Kidney (tissue), 22 donors: ENCODE measurements at places on chromosomes 5 and 9.

DNA sequence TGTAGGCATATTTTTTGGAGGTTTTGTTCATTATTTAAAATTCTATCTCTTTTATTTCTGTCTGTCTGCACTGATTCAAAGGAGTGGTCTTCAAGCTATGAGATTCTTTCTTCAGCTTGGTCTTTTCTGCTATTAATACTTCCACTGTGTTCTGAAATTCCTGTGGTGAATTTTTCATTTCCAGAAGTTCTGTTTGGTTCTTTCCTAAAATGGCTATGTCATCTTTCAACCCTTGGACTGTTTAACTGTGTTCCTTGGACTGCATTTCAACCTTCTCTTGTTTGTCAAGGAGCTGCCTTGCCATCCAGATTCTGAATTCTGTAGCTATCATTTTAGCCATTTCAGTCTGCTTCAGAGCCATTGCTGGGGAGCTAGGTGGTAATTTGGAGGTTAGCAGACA lies 76.3 kb downstream of the CERT1 start:
- H3K27me3 ChIP-seq: no peaks in the 10 kb centered on the region
- H3K4me3 ChIP-seq: no peak overlapping the region
- no peak overlapping the region for H3K27ac ChIP-seq
- H3K4me1 ChIP-seq: no peaks in the 10 kb centered on the region
- DNase-seq: no peak
- H3K36me3 ChIP-seq: no peaks in the 10 kb centered on the region

DNA sequence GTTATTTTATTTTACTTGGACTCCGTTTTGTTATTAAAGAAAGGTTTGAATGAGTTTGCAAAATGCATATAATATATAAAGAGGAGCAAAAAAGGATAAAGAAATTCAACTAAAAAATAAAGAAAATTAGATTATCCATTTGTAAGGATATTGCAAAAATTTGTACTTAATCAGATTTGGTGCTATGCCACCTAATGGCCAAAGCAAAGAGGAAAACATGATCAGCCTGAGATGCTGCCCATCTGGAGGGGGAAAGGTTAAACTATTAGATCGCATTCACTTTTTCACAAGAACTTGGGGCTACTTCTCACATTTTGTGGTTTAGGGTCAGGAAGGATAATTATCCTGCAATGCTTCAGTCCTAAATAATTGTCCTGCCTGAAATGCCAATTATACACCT lies 350.6 kb downstream of the MLLT3 start:
- H3K36me3 ChIP-seq: no peaks in the 10 kb centered on the region
- H3K27ac ChIP-seq: no peak overlapping the region
- no peaks in the 10 kb centered on the region for H3K27me3 ChIP-seq
- H3K4me3 ChIP-seq: no peak overlapping the region
- H3K4me1 ChIP-seq: no peaks in the 10 kb centered on the region

- H3K4me3 ChIP-seq: no peak overlapping the region
- no peak for DNase-seq
- no peaks in the 10 kb centered on the region for H3K27me3 ChIP-seq
- H3K36me3 ChIP-seq: no peaks in the 10 kb centered on the region
- no peak overlapping the region for H3K27ac ChIP-seq
Observed at GRCh38 chr5:25573691-25574090, 928.9 kb upstream of the CDH10 start.

GRCh38 chr5:56389261-56389660 lies 156.1 kb upstream of the ANKRD55 start:
- H3K27me3 ChIP-seq: no peaks in the 10 kb centered on the region
- peaks cover 7% of the 10 kb centered on the region for H3K4me1 ChIP-seq
- H3K27ac ChIP-seq: no peak overlapping the region
- H3K36me3 ChIP-seq: no peaks in the 10 kb centered on the region
- no peak overlapping the region for H3K4me3 ChIP-seq

GRCh38 chr5:1549475-1550030 lies 25.8 kb upstream of the LPCAT1 start:
- no peak for DNase-seq
- no peak overlapping the region for H3K27ac ChIP-seq
- H3K36me3 ChIP-seq: no peaks in the 10 kb centered on the region
- no peaks in the 10 kb centered on the region for H3K27me3 ChIP-seq
- H3K4me1 ChIP-seq: no peaks in the 10 kb centered on the region

DNA sequence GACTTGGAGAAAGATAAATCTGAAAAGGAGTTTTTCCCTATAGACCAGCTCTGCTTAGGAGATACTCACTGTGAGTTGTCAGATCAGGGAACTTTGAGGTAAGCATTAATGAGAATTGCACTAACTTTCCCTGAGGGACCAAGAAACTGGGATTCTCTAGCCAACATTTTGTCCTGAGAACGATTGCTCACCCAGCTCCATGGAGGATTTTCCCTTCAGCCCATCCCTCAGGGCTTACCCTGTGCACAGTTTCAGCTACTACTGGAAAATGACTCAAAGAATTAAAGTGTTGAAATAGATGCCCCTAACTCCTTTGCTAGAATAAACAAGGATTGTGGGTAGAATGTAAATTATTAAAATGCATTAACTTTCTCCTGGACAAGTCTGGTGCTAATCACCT lies 237.2 kb upstream of the IL12B start:
- no peak overlapping the region for H3K27ac ChIP-seq
- H3K4me1 ChIP-seq: no peaks in the 10 kb centered on the region
- no peak overlapping the region for H3K4me3 ChIP-seq
- no peaks in the 10 kb centered on the region for H3K36me3 ChIP-seq

DNA sequence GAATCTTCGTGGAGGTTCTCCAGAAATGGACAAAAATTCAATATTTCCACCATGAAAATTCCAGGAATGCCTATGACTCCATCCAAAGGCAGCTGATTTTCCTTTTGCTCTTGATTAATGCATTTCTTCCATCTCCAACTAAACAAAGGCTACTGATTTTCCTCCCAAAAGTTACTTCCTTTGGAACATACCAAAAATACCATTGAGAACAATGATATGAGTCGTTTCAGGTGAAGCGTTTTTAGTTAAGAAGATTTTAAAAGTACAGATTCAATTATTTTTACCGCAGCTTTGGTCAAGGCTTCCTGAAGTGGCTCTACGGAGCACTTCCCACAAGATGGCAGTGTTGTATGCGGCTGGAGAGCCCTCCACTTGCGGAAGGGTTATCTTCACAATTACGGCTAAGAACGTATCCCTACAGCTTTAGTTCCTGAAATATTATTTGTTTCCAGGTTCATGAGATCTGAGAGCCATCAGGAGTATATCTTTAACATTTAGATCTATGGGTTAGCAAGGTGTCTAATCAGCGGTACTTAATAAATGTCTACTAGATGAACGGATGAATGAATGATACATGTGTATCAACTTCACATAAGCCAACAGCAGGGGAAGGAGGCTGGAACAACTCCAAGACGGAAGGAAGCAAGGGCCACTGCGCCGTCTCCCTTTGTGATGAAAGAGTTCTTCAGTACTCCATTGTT lies 35.9 kb upstream of the ARSB start:
- no peaks in the 10 kb centered on the region for H3K36me3 ChIP-seq
- peak; percentile 83 for DNase-seq
- H3K27ac ChIP-seq: no peak overlapping the region
- H3K27me3 ChIP-seq: no peaks in the 10 kb centered on the region
- H3K4me1 ChIP-seq: peaks cover 7% of the 10 kb centered on the region
- no peak overlapping the region for H3K4me3 ChIP-seq

- H3K36me3 ChIP-seq: no peaks in the 10 kb centered on the region
- no peak for DNase-seq
- no peak overlapping the region for H3K27ac ChIP-seq
- no peak overlapping the region for H3K4me3 ChIP-seq
Observed at GRCh38 chr5:169808118-169808581, 171.1 kb downstream of the DOCK2 start.

- no peak for DNase-seq
- H3K4me1 ChIP-seq: no peaks in the 10 kb centered on the region
- no peaks in the 10 kb centered on the region for H3K27me3 ChIP-seq
- H3K4me3 ChIP-seq: no peak overlapping the region
Observed at GRCh38 chr9:79592726-79593493, 21.1 kb downstream of the TLE4 start.

- peaks cover 16% of the 10 kb centered on the region for H3K4me1 ChIP-seq
- H3K27me3 ChIP-seq: no peaks in the 10 kb centered on the region
- H3K27ac ChIP-seq: no peak overlapping the region
- no peaks in the 10 kb centered on the region for H3K36me3 ChIP-seq
- DNase-seq: no peak
Observed at GRCh38 chr9:113986931-113987330, 91.2 kb downstream of the AMBP start.

GRCh38 chr5:169251333-169252084 lies 49.4 kb downstream of the SLIT3 start:
- no peak for DNase-seq
- peaks cover 3% of the 10 kb centered on the region for H3K4me1 ChIP-seq
- H3K27me3 ChIP-seq: no peaks in the 10 kb centered on the region
- H3K27ac ChIP-seq: no peak overlapping the region

GRCh38 chr9:99162759-99163364 lies 57.9 kb downstream of the TGFBR1 start:
- H3K4me3 ChIP-seq: no peak overlapping the region
- no peaks in the 10 kb centered on the region for H3K27me3 ChIP-seq
- no peaks in the 10 kb centered on the region for H3K36me3 ChIP-seq
- H3K27ac ChIP-seq: no peak overlapping the region

DNA sequence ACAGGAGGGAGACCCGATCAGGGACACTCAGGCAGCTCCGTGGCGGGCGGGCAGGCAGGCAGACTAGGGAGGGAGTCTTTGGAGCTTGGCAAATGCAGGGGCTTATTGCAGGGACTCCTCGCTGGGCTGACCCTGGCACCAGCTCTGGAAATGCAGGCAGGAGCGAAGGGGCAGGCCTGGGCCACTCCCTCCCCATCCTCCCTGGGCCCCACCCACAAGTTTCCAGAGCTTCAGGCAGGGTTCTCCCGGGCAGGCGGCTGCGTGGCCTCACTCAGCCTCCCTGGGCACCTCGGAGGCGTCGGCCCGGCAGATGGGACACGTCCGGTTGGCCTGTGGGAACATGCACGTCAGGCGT lies 8.5 kb downstream of the RNF44 start:
- peaks cover 15% of the 10 kb centered on the region for H3K36me3 ChIP-seq
- DNase-seq: no peak
- no peak overlapping the region for H3K27ac ChIP-seq
- peaks cover 2% of the 10 kb centered on the region for H3K4me1 ChIP-seq
- no peaks in the 10 kb centered on the region for H3K27me3 ChIP-seq
- H3K4me3 ChIP-seq: no peak overlapping the region

DNA sequence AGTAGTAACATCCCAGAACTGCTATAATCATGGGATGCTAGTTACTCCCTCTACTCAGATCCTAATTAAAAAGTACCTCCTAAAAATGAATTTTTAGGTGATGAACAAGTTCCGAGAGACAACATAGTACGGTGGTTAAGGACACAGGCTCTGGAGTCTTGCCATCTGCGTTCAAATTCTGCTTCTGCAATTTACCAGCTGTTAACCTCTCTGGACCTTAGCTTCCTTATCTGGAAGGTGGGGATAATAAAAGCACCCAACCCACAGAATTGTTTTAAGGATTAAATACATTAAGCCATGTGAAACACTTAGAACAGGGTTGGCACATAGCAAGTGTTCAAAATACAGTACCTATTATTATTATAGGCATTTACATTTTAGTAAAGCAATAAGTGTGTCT lies 77.5 kb upstream of the XPA start:
- no peaks in the 10 kb centered on the region for H3K27me3 ChIP-seq
- no peak overlapping the region for H3K27ac ChIP-seq
- no peak for DNase-seq
- no peaks in the 10 kb centered on the region for H3K36me3 ChIP-seq
- H3K4me1 ChIP-seq: no peaks in the 10 kb centered on the region

GRCh38 chr5:59174248-59174844 lies 591.5 kb downstream of the RAB3C start:
- DNase-seq: peak; percentile 87
- no peak overlapping the region for H3K27ac ChIP-seq
- no peak overlapping the region for H3K4me3 ChIP-seq
- no peaks in the 10 kb centered on the region for H3K4me1 ChIP-seq
- peaks cover 22% of the 10 kb centered on the region for H3K36me3 ChIP-seq

GRCh38 chr5:168939156-168939800 lies 360.1 kb upstream of the PANK3 start:
- DNase-seq: no peak
- H3K36me3 ChIP-seq: no peaks in the 10 kb centered on the region
- H3K4me3 ChIP-seq: no peak overlapping the region
- no peaks in the 10 kb centered on the region for H3K27me3 ChIP-seq
- H3K4me1 ChIP-seq: no peaks in the 10 kb centered on the region

DNA sequence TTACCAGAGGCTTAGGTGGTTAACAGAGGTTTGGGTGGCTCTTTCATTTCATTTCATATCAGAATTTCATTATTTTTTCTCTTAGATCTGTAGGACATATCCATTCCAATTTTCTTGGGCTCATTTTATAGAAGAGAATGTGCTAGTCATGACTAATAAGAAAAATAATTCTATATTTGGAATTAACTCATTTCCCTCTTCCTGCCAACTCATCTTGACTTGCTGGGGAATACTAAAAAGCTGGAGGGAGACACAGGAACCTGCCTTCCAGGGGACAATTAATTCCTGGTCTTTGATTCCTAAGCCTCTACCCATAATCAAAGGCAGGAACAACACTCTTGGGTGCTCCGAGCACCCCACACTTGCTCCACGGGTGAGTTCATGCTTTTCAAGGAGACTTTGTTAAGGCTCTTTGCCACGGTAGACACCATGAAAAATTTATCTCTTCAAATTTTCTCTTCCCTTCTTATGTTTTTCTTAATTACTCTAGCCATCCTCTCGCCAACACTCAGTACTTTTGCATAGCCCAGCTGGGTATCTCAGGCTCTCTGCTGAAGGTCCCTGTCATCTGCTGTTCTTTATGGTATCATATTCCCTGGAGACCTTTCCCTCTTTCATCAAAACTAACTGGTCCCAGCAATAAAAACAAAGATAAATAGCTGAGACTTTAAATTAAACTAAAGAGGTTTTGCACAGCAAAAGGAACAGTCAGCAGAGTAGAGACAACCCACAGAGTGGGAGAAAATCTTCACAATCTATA lies 273.9 kb downstream of the NPR3 start:
- no peaks in the 10 kb centered on the region for H3K4me1 ChIP-seq
- no peak overlapping the region for H3K4me3 ChIP-seq
- no peak overlapping the region for H3K27ac ChIP-seq
- no peak for DNase-seq

DNA sequence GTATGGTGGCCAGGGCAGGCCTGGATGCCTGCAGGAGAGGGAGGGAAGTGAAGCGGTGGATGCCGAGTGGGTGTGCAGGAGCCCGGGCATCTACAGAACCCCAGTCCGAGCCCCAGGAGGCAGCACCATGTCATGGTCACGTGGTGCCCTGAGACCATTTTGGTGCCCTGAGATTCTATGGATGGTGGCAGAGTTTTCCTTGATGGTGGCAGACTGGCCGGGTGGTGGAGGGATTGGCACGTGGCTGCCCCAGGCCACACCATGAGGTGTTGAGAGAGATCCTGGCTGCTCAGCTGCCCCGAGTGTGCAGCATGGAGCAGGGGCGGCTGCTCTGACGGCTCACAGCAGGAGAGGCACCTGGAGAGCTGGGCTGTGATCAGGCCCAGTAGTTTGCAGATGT lies 52.3 kb downstream of the SYK start:
- DNase-seq: no peak
- H3K27me3 ChIP-seq: no peaks in the 10 kb centered on the region
- no peak overlapping the region for H3K27ac ChIP-seq
- H3K4me1 ChIP-seq: no peaks in the 10 kb centered on the region
- H3K4me3 ChIP-seq: no peak overlapping the region
- no peaks in the 10 kb centered on the region for H3K36me3 ChIP-seq

GRCh38 chr5:16618138-16618897 lies 1.5 kb upstream of the RETREG1 start:
- H3K27me3 ChIP-seq: no peaks in the 10 kb centered on the region
- H3K27ac ChIP-seq: no peak overlapping the region
- H3K4me3 ChIP-seq: no peak overlapping the region
- no peak for DNase-seq
- H3K36me3 ChIP-seq: no peaks in the 10 kb centered on the region

- no peaks in the 10 kb centered on the region for H3K36me3 ChIP-seq
- H3K27ac ChIP-seq: no peak overlapping the region
- H3K27me3 ChIP-seq: no peaks in the 10 kb centered on the region
- no peak for DNase-seq
Observed at GRCh38 chr5:32833663-32834062, 122.5 kb downstream of the NPR3 start.
